ENCODE measurements at places on chromosomes 12 and 14. TPM values are rescaled to one million over a fixed set of nuclear protein-coding genes. Genes with fewer than 3 reads are reported as not detected.

Gene EPS8
- 26.7 TPM for total RNA-seq

Gene DNAI7
- total RNA-seq: 0.37 TPM

Gene KCNMB4
- total RNA-seq: 6.1 TPM

Gene GLIPR1L1
- total RNA-seq: not detected

Gene TAS2R19
- total RNA-seq: 2.8 TPM

Gene TGM1
- total RNA-seq: 6.4 TPM

Gene KLRK1
- total RNA-seq: not detected

Gene BCL11B
- 0.28 TPM for total RNA-seq

Gene TMEM132C
- total RNA-seq: 10.6 TPM

Gene ALDH1L2
- total RNA-seq: 4.2 TPM

Measured in neural crest cell (in vitro differentiated cells).